Right ventricle myocardium inferior (tissue), 1 donor: ENCODE measurements at places on chromosomes 1 and 21.

DNA sequence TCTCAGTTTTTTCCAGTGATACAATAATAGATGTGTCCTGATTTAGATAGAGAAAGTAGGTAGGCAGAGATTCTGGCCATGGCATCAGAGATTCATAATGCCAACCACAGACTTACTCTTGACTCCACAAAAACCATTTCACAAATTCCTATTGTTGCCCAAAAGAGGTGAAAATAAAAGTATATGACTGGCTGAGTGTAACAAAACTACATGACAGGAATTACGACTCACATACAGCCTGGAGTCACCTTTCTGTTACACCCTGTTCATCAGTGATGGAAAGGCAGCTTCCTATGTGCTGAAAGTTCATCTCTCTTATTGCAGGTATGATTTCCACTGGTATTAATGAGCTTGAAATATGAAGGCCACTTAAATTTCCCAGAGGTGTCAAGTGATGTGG is 72.3 kb downstream of the MPZL1 start:
- no peak for DNase-seq

DNA sequence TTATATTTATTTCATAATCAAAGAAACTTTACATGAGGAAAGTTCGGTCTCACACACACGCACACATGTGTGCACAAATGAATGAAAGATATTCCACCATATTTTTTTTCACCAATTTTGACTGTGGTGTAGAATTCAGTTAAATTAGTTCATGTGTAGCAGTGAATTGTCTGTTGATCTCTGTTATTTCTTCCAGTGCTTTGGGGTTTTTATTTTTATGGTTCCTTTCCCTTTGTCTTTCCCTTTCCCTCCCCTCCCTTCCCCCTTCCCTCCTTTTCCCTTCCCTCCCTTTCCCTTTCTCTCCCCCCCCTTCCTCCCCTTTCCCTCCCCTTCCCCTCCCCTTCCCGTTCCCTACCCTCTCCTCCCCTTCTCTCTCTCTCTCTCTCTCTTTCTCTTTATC is 8.9 kb downstream of the RYR2 start:
- no peak for DNase-seq

DNA sequence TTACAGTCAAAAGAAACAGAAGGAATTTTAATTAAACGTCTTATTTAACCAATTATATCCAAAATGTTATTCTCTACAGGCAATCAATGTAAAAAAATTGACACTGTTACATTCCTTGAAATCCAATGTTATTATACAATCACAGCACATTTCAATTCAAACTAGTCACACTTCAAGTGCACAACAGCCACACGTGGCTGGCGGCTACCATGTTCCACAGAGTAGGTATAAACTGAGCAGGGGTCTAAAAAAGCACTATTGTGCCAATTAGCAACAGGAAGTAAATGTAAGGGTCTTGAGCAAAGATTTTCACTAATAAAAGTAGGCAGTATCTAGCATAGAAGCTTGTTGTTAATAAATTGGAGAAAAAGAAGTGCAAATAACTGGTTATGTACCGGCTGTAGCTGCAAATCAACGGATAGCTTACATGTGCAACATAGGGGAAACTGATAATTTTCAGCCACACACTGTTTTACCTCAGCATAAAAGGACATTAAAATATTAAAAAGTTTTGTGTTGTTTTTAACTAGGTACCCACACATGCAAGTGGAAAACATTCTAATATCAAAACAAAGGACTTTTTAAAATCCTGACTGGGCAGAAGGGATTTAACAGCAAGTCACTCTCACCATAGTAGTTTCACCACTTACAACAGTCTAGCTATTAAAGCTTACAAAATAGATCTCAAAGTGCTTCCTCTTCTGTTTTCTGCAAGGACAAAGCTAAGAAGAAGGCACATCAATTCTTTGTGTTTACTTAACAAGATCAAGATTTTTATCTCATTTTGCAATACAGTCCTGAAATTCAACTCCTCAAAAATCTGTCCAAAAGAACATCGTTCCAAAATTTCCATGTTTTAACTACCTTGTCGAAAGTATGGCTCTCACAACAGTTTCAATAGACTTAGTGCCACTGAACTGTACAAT is 2.5 kb downstream of the CSDE1 start:
- DNase-seq = no peak

GRCh38 chr1:61011561-61012263 is 70.6 kb upstream of the NFIA start:
- DNase-seq = no peak

- no peak for DNase-seq
Observed at GRCh38 chr1:64679177-64679576, 65.7 kb upstream of the RAVER2 start.

GRCh38 chr1:234226113-234226818 is 147.0 kb upstream of the COA6 start:
- no peak for DNase-seq

GRCh38 chr1:207298636-207299398 is 22.7 kb upstream of the CD55 start:
- DNase-seq = no peak

GRCh38 chr1:31535561-31535960 is 40.8 kb upstream of the TINAGL1 start:
- no peak for DNase-seq

DNA sequence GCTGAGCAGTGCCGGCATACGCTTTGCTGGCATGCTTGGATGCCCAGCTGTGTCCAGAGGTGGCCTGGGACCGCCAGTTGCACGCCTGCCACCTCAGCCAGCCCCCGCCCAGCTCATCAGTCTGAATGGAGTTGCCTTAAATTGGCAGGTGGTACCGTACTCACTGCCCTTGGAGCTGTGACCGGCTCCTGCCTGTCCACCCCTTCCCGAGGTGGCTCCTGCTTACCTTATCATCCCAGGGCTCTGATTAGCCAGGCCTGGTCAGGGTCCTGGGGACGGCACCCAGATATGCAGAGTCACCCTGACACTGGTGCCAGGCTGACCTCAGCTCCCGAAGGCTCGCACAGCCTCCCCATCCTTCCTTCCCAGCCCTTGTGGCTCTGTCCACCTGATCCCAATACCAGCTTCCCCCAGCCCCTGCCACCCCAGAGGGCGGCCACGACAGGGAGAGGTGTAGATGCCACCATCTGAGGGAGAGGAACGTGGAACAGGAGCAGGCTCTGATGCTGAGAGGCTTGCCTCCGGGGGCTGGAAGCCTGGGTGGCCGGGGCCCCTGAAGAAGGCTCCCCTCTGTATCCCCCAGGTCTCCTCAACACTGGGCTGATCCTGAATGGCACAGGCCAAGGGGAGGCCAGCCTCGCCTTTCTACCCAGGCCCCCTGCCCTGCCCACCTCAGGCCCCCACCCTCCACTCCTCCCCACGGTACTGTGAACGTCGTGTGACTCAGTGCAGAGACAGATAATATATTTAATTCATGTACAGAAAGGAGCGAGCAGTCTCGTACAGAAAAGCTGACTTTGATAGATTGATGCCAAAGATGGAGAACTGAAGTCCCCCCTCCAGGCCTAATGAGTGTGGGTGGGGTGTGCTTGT is 27.8 kb downstream of the CDK18 start:
- DNase-seq = peak; percentile 69

- no peak for DNase-seq
Observed at GRCh38 chr1:10188133-10188650, 22.2 kb upstream of the KIF1B start.

GRCh38 chr21:45591619-45592207 is 49.5 kb upstream of the SLC19A1 start:
- DNase-seq = no peak

DNA sequence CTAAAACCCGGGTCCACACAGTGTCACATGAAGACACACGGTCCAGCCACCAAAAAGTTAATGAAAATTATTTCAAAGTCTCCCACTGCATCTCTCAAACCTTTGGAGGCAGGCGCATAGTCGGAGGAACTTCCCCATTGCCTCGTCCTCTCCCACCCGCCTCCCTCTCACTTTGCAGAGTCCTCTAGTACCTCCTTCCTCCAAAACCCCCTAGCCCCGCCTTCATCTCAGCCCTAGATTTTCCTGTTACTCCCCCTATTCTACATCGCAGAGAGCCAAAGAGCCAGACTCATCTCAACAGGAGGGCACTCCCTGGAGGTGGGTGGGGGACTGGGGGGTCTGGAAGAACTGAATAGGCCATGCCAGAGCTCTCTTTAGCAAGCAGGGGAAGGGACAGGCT is 79.3 kb downstream of the DISP3 start:
- DNase-seq = no peak
